ENCODE measurements at places on chromosomes 6 and 20.

GRCh38 chr6:4324746-4325145 is 189.4 kb upstream of the ECI2 start:
- DNase-seq: no peak

GRCh38 chr6:29948277-29948676 is 5.9 kb downstream of the HLA-A start:
- no peak for DNase-seq

DNA sequence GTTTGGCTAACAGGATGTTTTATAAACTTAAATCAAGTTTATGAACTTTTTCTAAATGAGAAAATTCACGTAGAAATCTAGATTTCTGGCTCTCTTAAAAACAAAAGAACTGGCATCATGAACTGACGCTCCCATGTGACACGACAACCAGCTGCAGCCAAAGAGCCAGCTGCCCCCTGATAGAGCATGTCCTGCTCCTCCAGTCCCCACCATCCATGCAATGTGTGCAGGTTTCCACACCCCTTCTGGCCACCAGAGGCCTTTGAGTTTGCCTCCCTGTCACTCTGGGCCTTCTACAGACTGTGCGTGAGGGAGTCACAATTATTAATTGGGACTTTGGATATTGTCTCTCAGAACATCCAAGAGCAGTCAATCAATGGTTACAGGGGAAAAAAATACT is 1.6 kb upstream of the GPLD1 start:
- DNase-seq: no peak

GRCh38 chr20:43739148-43739749 is 12.4 kb upstream of the GTSF1L start:
- DNase-seq: no peak

DNA sequence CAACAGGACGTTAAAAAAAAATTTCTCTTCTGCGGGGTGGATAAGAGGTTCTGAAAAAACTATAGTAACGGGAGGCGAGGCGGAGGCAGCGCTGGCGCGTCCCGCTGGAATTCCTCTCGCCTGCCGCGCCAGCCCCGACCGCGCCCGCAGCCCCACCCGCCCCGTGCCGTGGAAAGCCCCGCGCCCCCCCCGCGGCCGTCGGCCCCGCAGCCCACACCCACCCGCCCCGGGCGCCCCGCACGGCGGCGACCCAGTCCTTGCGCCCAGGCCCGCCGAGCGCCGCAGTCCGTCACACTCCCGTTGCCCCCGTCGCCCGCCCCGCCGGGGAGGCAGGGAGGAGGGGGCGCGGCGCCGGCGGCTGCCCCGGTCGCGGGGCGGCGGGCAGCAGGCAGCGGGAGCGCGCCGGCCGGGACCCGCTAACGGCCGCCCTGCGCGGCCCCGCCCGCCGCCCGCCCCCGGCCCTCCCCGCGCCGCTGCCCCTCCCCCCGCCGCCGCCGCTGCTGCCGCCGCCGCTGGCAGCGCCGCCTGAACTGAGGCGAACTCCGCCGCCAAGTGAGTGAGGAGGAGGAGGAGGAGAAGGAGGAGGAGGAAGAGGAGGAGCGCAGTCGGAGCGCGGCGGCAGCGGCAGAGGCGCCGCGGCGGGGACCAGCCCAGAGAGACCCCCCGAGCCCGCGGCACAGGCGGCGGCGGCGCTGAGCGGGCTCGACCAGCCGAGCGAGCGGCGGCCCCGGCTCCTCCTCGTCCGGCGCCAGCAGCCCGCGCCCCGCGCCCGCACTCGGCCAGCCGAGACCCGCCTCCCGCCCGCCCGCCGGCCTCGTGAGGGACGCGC is at the start of gene QKI:
QKI (plus strand) TSS at position 602 of the 829 bp plus-strand sequence. CDS start 476 bp downstream, outside the sequence.
- peak; percentile 79 for DNase-seq
